ENCODE measurements at places on chromosomes 1 and 21. TPM values are rescaled to one million over a fixed set of nuclear protein-coding genes. Genes with fewer than 3 reads are reported as not detected.
A peak's percentile ranks its signal among the peaks of the same experiment; 100 is the strongest.

GRCh38 chr1:61300899-61301298, 218.5 kb downstream of the NFIA start:
- no peak overlapping the region for H3K4me3 ChIP-seq
- H3K27me3 ChIP-seq: no peaks in the 10 kb centered on the region
- H3K27ac ChIP-seq: no peak overlapping the region
- H3K36me3 ChIP-seq: no peaks in the 10 kb centered on the region
- DNase-seq: no peak
- H3K4me1 ChIP-seq: peaks cover 16% of the 10 kb centered on the region

GRCh38 chr1:42334240-42335049, 590 bp downstream of the FOXJ3 start:
- H3K4me3 ChIP-seq: peak overlapping the region; percentile 93
- no peaks in the 10 kb centered on the region for H3K27me3 ChIP-seq
- DNase-seq: peak; percentile 61
- peaks cover 26% of the 10 kb centered on the region for H3K4me1 ChIP-seq
- peak overlapping the region; percentile 69 for H3K27ac ChIP-seq

DNA sequence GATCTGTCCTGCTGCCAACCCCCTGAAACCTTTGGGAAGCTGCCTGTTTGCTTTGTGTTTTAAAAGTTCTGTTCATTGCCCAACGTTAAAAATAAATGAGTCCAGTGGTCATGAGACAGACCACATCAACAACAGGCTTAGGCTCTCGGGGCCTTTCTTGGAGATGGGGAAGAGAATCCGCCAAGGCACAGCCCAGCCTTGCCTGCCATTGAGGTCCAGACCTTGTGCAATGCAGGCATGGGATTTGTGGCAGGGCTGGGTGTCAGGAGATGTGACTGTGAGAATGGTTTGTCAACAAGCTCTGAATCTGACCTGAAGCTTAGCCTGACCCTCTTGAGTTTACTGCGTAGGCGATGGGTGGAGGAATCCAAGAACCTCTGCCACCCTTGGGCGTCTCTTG, 4.2 kb downstream of the SPSB1 start:
- H3K36me3 ChIP-seq: peaks cover 38% of the 10 kb centered on the region
- H3K27ac ChIP-seq: no peak overlapping the region
- no peaks in the 10 kb centered on the region for H3K27me3 ChIP-seq
- DNase-seq: no peak
- peaks cover 69% of the 10 kb centered on the region for H3K4me1 ChIP-seq

- no peak overlapping the region for H3K4me3 ChIP-seq
- no peak for DNase-seq
- H3K27me3 ChIP-seq: no peaks in the 10 kb centered on the region
- H3K36me3 ChIP-seq: no peaks in the 10 kb centered on the region
- no peak overlapping the region for H3K27ac ChIP-seq
- no peaks in the 10 kb centered on the region for H3K4me1 ChIP-seq
These were observed 22.0 kb upstream of the GRIK3 start for GRCh38 chr1:37056325-37056724.

GRCh38 chr1:46133181-46133658, 791 bp upstream of the PIK3R3 start:
- H3K27me3 ChIP-seq: no peaks in the 10 kb centered on the region
- peak overlapping the region; percentile 50 for H3K4me3 ChIP-seq
- H3K27ac ChIP-seq: peak overlapping the region; percentile 99
- H3K4me1 ChIP-seq: peaks cover 26% of the 10 kb centered on the region

IL20 gene
- 0.25 TPM for total RNA-seq

DNM3 gene
- total RNA-seq: 1.7 TPM

F11R gene
- total RNA-seq: 4.5 TPM

SERPINC1 gene
- 0.34 TPM for total RNA-seq

Data from SJSA1 (cell line).